CD4-positive, alpha-beta T cell (primary cell): ENCODE measurements at places on chromosomes 12 and 14.

DNA sequence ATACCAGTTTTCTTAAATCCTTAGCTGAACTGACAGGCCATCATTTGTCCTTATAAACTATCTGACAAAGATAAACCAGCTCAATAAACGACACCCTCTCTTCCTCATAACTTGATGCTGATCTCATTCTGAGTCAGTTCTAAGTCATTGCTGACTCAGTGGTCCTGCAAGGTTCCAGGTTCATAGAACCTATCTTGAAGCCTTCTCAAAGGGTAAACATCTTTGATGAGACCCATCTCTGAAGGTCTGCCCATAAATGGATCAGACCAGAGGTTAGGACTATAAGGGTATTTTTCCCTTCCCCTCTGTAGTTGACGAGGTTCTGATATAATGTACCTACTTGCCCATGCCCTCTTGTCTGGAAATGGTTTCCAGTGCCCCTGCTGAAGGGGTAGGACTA is 11.9 kb downstream of the NAA25 start:
- no peak for DNase-seq

DNA sequence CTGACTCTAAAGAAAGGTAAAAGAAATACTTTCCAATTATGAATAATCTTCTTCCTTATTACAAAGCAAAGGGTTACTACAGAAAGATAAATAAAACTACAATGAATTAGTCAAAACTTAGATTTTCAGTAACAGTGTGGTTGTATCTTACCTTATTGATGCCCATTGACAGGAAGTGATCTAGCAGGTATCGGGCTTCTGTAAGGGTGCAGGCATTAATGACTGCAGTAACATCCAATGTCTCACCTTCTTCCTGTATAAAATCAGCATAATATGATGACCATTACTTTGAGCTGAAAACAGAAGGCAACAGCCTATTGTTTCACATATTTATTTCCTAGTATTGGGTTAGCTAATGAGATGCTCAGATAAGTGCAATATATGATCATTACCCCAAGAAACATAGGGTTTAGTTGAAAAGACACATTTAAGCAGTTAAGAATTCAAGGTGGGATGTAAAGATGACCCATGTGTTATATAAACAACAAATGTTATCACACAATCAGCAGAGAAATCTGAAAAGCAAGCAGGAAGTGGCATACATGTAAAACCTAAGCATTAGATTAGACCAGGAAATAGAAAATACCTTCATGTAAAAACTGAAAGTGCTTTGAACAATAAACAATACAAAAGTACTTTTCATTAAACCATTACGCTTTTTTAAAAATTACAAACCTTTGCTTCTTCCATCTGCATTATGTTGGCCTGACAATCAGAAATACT is 111.2 kb downstream of the KIF21A start:
- DNase-seq, result no peak

DNA sequence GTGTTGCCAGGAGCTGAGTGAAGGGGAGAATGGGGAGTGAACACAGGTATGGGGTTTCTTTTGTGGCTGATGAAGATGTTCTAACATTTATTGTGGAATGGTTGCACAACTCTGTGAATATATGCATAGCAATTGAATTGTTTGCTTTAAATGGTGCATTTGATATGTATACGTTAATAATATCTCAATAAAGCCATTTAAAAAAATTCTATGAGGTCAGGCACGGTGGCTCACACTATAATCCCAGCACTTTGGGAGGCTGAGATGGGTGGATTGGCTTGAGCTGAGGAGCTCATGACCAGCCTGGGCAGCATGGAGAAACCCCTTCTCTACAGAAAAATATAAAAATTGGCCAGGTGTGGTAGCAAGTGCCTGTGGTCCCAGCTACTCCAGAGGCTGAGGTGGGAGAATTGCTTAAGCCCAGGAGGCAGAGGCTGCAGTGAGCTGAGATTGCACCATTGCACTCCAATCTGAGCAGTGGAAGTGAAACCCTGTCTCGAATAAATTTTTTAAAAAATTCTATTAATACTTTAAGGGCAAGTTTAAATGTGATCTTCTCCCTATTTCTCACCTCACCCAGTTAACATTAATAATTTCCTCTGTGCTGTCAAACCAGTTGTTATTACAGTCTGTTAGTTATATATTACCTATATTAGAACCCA is 65.3 kb downstream of the DENND5B start:
- DNase-seq, result no peak

DNA sequence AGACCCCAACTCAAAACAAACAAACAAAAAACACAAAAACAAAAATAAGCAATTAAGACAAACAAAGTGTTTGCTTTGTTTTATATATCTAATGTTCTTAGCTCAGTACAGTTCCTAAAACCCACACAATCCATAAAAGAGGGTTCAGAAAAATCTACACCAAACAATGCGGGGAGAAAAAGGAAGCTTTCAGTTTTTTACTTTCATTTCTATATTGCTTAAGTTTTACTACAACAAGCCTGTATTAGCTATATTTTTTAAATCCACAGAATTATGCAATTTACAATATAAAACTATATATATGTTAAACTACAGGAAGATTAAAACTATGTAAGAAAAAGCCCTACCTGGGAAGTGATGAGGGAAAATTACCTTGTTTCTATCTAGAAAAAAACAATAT is 41.4 kb downstream of the CLIP1 start:
- no peak for DNase-seq

- no peak for DNase-seq
Observed at GRCh38 chr14:50979941-50980850, 35.9 kb upstream of the PYGL start.

GRCh38 chr14:76115010-76115422 is 36.7 kb upstream of the GPATCH2L start:
- no peak for DNase-seq

GRCh38 chr12:69875416-69875935 is 50.4 kb downstream of the MYRFL start:
- DNase-seq, result no peak

DNA sequence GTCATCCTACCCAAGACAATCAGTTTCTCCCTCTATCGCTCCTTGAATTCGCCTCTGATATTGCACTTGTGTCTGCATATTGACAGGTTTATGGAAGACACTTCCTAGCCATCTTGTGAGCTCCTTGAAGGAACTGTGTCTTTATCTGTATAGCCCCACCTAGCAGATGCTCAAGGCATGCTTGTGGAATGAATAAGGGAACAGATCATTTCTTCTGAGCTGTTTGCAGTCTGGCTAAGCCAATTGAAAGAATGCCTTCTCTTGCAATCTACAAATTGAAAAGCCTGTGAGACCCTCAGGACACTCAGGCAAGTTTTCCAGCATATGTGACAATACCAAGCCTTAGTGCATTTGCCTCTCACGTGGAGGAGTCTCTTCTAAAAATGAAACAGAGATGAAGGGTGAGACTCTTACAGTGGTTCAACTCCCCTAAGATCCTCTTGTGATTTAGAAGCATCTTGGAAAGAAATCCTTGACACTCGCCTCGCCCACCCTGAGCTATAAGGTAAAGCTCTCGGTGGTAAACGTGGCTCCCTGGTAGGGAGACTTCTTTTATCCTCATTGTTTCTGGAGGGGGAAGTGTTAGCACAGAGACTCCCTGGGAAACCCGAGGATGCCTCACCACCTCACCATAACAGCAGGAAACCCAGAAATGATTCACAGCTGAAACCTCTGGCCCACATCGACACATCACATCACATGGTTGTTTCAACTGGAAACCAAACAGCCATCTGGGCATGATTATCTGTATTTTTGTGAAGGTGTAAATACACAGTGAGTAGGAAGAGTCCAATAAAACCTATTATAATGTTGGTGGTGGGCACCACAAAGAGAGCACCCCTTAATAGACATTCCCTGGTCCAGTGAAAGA is 112.3 kb upstream of the BCL2L14 start:
- no peak for DNase-seq

DNA sequence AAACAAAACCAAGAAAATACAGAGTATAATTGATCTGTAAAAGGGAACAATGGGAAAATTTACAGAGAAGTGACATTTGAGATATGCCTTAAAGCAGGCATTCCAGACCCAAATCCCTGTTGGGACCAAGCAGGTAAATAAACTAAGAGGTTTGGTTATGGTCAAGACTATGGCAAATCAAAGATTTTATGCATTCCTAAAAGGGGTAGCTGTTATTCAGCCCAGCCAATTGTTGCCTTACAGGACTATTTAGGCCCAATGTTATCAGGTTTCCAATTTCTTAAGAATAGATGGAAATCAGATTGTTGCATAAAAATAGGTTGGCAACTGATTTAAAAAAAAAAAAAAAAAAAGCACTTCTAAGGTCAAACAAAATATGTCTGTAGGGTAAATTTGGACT is 5.3 kb downstream of the DNAI7 start:
- DNase-seq, result no peak

DNA sequence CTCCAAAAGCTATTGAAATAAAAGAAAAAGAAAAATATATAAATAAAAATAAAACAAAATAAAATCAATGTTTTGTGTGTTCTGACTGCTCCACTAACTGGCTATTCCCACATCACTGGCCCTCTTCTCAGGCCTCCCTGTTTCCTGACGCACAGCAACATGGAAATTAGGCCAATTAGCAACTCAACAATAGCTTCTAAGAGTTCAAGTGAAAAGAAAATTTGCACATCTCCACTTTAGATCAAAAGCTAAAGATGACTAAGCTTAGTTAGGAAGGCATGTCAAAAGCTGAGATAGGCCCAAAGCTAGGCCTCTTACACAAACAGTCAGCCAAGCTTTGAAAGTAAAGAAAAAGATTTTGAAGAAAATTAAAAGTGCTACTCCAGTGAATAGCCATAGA is 200.8 kb downstream of the DUSP6 start:
- no peak for DNase-seq

- DNase-seq, result no peak
Observed at GRCh38 chr14:61153431-61153830, 127.7 kb downstream of the TMEM30B start.
